Activated CD4-positive, alpha-beta T cell treated with anti-CD3 and anti-CD28 coated beads, Interleukin-2, Interleukin-6, amounts not matched to agents 100 ng/mL and 50 ng/mL, durations not matched to agents 16 hours and 8 hours (primary cell): ENCODE measurements at places on chromosomes 6 and 20.

DNA sequence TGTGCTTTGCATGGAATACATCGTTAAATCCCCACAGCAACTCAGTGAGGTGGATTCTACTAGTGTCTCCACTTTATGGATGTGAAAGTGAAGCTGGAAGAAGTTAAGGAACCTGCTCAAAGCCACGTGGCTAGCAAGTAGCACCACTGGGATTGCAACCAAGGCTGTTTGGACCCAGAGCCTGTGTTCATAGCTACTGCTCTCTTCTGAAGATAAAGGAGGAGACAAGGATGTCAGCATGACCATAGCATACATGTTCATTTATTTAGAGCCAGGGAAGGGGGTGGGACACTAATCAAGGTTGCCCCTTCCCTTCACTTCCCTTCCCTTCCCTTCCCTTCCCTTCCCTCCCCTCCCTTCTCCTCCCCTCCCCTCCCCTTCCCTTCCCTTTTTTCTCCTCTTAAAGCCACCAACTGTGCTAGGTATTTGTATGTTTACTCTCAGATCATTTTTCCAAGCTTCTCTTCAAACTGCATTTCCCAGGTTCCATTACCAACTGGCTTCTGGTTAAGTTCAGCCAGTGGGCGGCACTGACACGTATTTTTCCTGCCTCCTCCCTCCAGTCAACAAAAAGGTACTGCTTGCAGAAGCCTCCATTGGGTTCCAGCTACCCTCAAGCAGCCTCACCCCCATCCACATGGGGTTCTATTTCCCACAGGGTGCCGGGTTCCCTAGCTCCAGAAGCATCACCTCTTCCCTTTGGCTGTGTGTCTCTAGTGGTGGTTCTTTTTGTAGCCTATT lies 134.9 kb downstream of the BCAS1 start:
- DNase-seq: no peak

DNA sequence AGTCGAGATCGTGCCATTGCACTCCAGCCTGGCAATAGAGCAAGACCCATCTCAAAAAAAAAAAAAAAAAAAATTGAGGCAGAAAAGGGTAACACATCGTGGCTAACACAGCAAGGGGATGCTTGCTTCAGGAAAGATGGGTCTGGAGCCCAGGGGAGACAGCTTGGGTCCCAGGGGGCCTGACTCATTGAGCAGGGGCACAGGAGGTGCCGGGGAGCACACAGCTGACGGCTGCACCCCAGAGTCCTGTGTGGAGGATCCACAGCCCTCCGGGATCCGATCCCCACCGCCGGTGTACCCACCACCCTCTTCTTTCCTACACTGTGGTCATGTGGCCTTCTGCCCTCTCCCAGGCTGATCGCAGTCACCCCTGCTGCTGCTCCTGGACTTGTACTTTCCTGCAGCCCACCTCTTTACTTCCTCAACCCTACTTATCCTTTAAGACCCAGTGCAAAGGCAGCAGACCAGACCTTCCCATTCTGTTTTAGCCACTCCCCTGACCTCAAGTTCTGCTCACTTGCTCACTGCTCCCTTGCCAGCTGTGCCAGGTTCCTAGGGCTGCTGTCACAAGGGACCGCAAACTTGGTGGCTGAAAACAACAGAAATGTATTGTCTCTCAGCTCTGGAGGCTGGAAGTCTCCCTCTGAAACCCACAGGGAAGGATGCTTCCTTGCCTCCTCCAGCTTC lies 17.6 kb upstream of the EZR start:
- no peak for DNase-seq

DNA sequence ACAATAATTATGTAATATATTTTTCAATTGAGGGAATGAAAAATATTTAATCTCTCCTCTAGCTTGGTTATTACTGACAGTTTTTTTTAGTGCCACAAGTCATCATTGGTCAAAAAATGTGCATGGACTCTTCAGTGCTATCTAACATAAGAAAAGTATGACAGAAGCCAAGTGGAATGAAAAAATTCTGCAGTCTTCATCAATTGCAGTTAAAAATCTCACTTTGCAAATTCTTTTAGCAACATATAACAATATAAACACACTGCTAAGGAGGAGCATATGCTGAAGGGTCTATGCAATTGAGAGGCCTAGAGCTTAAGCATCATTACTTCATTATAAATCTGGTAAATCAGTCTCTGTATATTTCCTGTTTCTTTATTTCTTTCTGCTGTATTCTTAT lies 175.1 kb downstream of the ARHGAP18 start:
- DNase-seq: no peak

DNA sequence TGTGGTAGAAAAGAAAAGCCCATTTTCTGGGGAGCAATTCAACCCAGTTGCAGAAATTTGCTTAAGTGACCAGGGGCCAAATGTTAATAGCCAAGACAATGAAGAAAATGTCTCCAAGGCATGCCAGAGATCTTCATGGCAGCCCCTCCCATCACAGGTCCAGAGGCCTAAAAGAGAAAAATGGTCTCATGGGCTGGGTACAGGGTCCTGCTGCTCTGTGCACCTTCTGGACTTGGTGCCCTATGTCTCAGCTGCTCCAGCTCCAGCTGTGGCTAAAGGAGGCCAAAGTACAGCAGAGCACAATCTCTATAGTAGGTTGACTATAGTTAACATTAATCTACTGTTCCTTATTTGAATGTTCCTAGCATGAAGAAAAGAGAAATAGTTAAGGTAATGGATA lies 44.7 kb downstream of the FRK start:
- DNase-seq: no peak

- peak; percentile 48 for DNase-seq
Measured at GRCh38 chr6:786946-787763, 94.2 kb upstream of the EXOC2 start.

GRCh38 chr6:43120944-43121913 lies 45.1 kb downstream of the PTK7 start:
- DNase-seq: no peak

DNA sequence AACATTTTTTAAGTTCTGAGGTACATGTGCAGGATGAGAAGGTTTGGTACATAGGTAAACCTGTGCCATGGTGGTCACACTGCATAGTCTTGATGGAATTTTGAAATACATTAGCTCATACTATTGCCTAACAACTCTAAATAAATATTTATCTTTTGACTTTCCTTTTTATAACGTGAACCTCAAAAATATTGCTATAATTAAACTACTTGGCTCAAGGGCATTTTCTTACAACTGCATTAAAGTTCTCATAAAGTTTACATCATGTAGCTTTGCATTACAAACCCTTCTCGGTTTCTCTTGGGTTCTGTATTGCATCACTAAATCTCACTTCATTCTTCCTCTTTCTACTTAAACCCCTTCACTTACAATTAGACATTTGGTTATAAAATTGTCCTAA lies 636.0 kb upstream of the PTCHD4 start:
- no peak for DNase-seq

DNA sequence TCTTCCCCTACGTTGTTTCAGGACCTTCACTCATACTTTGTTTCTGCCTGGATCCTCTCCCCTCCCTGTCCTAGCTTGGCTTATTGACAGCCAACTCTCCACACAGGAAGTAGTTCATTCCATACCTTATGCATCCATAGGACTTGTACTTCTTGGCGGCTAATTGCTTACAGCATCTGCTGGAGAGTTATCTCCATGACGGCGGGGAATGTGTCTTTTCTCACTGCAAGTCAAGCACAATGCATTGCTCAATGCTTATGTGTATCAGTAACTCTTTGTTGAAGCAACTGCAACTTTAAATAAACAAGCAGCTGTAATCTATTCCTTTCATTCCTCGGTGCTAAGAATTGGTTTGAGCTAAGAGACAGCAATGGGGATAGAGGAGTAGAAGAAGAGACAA lies 551.3 kb upstream of the EPHA7 start:
- DNase-seq: no peak

DNA sequence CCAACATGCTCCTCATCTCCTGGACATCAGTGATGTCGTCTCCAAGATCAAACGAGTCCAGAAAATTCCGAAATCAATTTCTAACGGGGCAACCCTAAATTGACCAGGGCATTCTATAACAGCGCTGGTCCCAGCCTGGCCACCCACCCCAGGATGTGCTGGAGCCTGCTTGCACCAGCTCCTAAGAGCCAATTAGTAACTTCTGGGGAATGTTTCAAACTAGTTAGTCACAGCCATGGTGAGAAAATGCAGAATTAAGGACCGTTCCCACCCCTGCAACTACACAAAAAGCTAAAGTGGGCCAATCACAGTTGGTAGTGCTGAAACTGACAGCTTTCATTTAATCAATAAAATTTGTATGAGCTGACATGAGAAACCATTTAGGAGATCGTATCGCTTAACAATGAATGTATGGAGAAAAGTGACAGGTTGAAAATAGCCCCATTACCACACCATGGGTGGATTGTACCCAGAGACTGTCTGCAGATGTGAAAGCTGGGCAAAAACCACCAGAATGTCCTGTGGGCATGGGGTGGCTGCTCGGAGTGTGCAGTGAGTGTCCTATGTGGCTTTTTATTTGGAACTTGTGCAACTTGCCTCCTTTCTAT lies 165.7 kb upstream of the AFDN start:
- no peak for DNase-seq

- peak; percentile 74 for DNase-seq
Measured at GRCh38 chr6:30544666-30545272, 11.5 kb downstream of the GNL1 start.

GRCh38 chr20:6613280-6613861 lies 154.1 kb upstream of the BMP2 start:
- no peak for DNase-seq

DNA sequence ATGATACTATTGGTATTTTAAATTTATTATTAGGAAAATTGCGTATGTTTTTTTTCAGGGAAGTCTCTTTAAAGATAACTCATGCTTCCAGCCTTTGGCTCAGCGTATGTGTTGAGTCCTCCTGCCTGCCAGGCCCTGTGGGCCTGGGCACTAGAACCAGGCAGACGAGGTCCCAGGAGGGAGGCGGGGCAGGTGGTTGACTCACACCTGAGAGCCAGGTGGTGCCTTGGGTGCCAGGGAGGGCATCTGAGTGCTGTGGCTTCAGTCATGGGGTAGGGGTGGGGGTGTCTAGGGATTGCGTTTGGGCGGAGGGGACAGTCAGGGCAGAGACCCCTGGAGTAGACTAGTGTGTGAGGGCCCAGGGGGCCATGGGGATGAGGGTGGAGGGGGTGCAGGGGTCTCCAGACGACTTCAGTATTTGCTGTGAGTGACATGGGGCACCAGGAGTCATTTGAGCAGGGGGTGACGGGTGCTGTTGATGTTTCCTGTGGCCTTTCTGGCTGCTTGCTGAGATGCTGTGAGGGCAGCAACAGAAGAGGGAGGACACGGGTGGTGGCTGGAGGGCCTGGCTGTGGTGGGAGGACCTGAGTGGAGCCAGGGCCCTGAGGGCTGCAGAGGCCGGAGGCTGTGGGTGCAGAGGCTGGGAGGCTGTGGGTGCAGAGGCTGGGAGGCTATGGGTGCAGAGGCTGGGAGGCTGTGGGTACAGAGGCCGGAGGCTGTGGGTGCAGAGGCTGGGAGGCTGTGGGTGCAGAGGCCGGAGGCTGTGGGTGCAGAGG lies 14.8 kb upstream of the ADRM1 start:
- no peak for DNase-seq

GRCh38 chr20:63471002-63471716 lies 1.3 kb downstream of the KCNQ2 start:
- DNase-seq: no peak

GRCh38 chr6:125354649-125355048 lies 52.9 kb upstream of the HDDC2 start:
- no peak for DNase-seq

GRCh38 chr20:49303065-49303552 lies 25.3 kb upstream of the ZNFX1 start:
- DNase-seq: no peak

DNA sequence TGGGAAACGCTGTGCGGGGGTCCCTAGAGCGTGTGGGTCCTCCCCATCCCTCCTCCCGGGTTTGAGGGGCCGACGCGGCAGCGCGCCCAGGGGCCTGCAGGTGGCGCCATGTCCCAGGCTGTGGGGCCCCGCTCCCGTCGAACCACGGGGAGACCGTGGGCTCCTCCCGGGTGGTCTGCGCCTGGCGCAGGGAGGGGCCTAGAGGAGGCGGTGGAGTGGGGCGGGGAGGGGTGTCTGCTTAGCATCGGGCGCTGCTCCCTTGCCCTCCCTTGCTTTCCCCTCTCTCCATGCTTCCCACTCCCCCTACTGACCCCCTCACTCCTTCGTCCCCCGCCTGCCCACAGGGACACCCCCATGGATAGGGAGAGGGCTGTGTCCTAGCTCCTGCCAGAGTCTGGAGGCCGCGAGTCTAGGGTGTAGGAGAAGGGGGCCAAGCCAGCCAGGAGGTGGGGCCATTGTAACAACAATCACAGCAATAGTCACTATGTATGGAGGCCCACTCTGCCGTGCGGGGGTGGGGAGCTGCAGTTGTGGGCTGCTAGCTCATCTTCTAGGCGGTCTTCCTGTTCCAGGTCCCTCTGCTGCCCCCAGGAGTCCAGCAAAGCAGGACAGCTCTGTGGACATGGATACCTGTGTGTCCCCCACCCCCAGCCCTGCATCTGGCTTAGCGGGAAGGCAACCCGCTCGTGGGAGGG lies 51.7 kb downstream of the CHMP4B start:
- DNase-seq: peak; percentile 48

GRCh38 chr6:111691345-111692225 lies 85.9 kb upstream of the TRAF3IP2 start:
- DNase-seq: no peak

GRCh38 chr6:65776332-65776731 lies 69.3 kb upstream of the EYS start:
- DNase-seq: no peak

GRCh38 chr6:1535295-1535694 lies 74.4 kb upstream of the FOXC1 start:
- peak; percentile 55 for DNase-seq

DNA sequence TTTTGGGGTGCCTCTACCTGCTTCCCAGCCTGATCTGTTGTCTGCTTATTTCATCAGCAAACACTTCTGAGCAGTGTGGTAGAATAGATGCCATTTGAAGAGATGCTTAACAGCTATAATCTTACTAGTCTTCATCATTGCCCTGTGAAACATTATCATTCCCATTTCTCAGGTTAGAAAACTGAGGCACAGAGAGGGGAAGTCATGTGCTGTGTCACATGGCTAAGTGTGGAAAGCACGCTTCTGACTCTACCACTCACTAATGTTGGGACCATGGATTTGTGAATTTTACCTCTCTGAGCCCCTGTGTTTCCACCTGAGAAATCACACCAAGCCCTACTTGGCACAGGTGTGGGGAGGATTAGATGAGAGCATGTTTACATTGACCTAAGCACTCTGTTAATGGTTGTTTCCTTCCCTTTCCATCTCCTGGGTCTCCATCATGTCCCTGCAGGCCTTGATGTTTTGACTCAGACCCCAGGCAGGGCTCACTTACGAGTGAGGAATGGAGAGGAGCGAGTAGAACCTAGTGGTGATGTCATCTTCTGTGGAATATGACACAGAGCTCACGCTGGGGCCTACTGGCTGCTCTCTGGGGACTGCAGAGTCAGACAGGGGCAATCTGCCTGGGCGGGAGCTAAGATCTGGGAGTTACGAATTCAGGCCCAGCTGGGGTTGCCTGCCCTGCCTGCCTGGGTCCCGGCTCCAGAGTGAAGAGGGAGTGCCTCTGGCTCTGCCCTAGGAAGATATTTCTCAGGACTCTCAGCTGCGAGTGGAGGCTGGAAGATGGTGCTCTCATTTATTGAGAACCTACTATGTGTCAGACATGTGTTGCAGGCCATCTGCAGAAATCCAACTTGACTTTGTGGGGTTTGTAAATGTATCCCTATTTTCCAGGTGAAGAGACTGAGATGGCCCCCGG lies 64.3 kb downstream of the CDH22 start:
- no peak for DNase-seq
